Colonic mucosa (tissue), 4 donors: ENCODE measurements at places on chromosomes 2 and 18.

- DNase-seq = peak; percentile 85
Observed at GRCh38 chr18:5238371-5238976, 41.4 kb upstream of the AKAIN1 start.

- no peak for DNase-seq
Observed at GRCh38 chr18:55139307-55139706, 180.0 kb upstream of the CCDC68 start.

DNA sequence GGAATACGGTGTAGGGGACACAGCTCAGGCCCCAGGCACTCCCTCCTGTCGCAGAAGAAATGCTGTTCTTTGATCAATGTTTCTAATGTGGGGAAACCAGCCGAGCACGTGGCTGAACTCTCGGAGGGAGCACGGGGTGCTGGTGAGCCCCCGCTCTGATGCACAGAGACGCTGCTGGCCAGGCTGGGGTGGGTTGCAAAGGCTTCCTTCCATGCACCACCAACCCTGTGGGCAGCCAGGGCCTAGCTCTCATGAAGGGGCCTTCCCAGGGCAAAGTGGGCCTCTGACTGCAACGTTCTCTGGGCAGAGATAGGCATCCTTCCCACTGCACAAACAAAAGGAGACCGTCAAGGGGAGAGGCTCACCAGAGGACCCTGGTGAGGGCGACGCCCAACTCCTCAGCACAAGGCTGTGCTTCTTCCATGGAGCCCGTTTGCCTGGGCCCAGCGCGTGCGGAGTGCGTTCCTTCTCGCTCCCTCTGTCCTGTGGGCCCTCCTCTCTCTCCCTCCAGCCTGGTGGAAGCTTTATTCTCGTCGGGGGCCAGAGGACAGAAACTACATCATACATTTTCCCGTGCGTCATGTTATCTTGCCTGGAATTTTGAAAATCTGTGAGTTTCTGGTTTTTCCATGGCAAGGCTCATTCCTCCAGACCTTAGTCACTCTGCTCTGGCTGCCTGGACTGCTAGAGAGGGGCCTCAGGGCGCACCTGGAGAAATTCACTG is 61.1 kb upstream of the SP3 start:
- DNase-seq = no peak

DNA sequence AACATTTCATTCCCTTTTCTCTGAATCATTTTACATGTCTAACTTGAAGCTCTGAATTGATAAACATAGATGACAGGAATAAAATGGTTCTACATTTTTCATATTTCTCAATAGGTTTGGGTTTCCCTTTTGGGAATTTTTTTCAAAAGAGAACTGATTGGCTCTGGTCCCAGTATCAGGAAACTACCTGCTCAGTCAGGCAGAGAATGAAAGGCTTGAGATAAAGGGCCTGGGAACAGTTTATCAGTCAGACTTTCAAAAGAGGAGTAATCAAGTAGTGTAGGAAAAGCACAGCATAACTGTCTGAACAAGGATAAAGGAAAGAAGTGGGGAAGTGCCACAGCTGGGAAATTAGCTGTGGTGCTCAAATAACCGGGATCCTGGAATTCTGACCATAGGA is 28.3 kb upstream of the CCL20 start:
- DNase-seq = no peak

DNA sequence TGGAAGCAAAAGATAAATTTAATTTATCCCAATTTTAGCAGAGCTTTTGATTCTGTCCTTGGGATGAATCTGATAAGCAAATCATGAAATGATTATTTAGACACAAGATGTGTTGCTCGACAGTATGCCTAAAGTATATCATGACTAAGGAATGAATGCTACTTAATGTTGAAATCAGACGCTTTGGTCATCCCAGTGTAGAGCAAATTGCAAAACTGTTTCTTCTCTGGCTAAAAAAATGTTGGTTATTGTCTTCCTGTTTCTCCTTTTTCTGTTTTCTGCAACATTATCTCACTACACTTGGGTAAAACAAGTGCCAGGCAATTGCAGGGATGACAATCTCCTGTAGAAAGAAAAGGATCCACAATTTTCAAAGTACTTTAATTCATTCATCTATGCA is 66.4 kb downstream of the BABAM2 start:
- DNase-seq = no peak

- DNase-seq = no peak
Observed at GRCh38 chr2:135775420-135775819, 33.8 kb downstream of the UBXN4 start.

- no peak for DNase-seq
Observed at GRCh38 chr2:79910643-79911042, 393.9 kb downstream of the LRRTM1 start.

- no peak for DNase-seq
Observed at GRCh38 chr18:68965817-68966216, 167.9 kb downstream of the CCDC102B start.

- no peak for DNase-seq
Observed at GRCh38 chr2:233793465-233794127, 15.5 kb downstream of the MROH2A start.

GRCh38 chr2:178865999-178866398 is 58.8 kb upstream of the TTN start:
- no peak for DNase-seq

DNA sequence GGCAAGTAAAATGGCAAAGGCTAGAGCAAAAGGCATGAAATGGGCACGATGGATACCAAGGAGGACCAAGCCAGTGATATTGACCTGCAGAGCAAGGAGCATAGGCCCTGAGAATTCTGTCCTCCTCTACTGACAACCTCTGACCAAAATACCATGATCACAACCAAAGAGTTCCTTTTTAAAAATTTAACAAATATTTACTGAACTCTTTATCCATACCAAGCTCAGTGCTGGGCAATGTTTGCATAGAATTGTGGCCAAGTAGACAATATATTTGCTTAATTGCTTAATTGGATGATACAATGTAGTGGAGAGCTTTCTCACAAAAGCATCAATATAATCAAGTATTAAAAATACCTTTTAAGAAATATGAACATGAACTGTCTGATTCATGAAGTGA is 265.7 kb downstream of the ICOS start:
- no peak for DNase-seq

GRCh38 chr2:61707984-61708852 is 145.6 kb downstream of the FAM161A start:
- DNase-seq = no peak

DNA sequence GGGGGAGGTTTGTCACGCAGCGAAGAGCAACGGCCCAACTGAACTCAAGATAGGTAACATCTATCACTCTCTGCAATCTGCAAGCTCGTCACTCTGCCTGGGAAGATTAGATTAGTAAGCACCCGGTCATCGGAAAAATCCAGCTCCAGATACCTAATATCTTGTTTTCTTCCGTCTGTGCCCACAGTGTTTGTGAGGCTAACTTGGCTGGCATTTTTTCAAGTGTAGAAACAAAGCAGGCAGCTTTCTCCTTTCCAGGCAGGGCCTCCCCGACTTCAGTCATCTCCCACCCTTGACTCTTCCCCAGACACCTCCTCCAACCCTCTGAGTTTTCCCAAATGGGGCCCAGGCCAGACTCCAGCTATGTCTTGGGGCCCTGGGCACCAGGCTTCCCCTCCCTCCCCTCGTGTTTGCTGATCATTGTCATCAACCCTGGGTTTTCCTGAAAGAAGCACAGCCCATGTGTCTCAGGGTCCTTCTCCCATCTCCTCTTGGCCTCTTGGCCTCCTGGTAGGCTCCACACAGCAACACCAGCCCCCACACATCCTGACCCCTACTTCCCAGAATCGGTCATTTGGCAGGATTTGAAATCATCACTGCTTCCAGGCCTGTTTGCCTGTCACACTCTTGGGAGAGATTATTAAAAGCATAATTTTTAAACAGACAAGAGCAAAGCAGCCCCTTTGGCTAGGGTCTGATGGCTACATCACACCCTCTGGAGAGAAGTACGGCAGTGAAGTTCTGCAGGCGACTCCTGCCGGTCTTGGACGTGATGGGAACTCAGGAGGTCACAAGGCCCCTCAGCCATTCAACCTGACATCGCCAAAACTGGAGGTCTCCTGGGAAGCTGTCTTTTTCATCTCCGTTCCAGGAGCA is 144.9 kb upstream of the ID2 start:
- no peak for DNase-seq

DNA sequence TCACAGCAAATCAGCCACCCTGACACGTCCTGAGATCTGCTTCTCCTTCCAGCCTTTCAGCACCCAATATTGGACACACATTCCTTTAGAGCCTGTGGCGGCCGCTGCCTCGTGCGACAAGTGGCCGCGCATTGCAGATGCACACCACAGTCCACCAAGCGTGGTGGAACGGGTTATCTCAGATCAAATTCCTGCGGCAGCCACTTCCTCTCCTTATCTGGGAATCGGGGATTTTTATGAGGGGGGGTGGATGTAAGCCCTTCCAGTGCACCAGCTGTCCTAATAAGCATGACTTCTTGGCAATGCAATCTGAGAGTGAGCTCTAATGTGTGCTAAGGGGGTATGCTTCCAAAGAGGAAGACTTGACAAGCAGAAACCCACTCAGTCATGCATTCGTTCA is 18.3 kb upstream of the BMP10 start:
- no peak for DNase-seq

DNA sequence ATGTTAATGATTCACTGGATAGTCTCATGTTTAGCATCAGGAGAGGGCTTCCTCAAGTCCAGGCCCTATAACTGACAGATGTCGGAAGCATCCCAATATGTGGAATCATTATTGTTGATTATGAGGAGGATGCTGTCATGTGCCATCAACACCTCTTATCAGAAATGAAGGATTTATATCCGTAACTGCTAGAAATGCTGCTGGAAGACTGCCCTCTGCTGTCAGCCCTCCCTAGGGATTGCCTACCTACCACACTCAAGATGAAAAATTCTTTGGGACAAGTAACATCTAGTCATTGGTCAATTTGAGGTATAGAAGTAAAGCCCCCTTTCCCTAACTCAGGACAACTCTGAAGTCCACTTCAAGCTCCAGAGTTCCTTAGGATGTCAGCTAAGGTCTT is 1166.5 kb upstream of the NXPH2 start:
- DNase-seq = no peak

DNA sequence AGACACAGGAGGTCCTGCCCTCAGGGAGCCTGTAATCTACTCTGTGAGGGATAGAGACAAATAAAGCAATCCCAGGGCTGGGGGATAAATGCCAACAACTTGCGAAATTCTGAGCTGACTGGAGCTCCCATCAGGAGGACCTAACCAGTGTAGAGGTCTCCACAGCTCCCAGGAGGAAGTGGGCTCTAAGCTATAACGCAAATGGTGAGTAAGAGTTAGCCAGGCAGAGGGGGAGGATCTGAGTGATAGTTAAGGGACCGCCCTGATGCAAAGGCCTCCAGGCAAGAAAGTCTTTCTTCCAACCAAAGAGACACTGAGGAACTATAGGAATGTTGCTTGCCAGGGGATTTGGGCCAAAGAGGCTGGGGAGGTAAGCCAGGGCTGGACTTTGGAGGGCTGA is 16.0 kb upstream of the ZNF532 start:
- no peak for DNase-seq

GRCh38 chr2:131093006-131093695 is at the start of gene FAM168B:
TSS of gene FAM168B (minus strand) at chr2:131093460. CDS start at chr2:131082646, 10,814 bp downstream.
- peak; percentile 88 for DNase-seq

- peak; percentile 54 for DNase-seq
Observed at GRCh38 chr2:25894135-25894830, 16.0 kb upstream of the ASXL2 start.

- DNase-seq = no peak
Observed at GRCh38 chr18:55732227-55733106, 144.5 kb upstream of the TCF4 start.
